ENCODE measurements at places on chromosomes 3 and 15.
A peak's percentile ranks its signal among the peaks of the same experiment; 100 is the strongest.

- no peak for DNase-seq
Observed at GRCh38 chr3:22887664-22888291, 315.3 kb upstream of the UBE2E2 start.

GRCh38 chr3:123755085-123755484 is 129.0 kb downstream of the MYLK start:
- DNase-seq: no peak

- DNase-seq: no peak
Observed at GRCh38 chr15:74674161-74674560, 21.7 kb downstream of the EDC3 start.

DNA sequence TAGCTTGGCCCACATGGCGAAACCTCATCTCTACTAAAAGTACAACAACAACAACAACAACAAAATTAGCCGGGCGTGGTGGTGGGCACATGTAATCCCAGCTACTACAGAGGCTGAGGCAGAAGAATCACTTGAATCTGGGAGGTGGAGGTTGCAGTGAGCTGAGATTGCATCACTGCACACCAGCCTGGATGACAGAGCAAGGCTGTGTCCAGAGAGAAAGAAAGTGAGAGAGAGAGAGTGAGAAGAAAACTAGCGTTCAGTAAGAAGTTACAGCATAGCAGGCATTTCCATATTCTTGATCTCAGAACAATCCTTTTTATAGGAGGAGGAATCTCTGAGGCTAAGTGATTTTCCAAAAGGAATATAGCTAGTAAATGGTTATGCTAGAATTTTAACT is 1076.1 kb downstream of the AGBL1 start:
- DNase-seq: no peak

DNA sequence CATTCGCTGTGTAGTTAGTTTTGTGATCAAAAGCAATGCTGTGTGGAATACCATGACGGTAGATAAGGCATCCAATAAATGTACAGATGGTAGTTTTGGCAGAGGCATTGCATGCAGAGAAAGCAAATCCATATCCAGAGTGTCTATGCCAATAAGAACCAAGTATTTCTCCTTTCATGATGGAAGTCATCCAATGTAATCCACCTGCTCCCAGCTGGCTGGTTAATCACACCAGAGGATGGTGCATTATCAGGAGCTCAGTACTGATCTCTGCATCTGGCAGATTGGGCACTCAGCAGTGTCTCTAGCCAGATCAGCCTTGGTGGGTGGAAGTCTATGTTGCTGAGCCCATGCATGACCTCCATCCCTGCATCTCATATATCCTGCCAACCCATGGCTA is 677.7 kb upstream of the NECTIN3 start:
- DNase-seq: no peak

DNA sequence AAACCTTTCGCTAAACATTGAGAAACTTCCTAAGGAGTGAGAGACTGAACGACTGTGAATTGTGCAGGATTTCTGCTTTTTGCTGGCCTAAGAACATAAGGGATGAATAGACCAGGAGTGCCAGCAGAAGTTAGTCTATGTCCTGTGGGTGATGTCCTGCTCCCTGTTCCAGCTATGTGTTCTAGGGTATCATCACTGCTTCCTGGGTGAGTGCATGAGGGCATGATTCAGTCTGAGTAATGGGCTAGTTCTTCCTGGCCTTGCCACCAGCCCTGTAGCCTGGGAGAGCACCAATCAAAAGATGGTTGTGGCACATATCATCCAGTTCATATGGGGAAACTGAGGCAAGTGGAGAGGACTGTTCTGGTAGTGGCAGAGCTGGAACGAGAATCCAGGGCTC is 153.9 kb upstream of the TPM1 start:
- DNase-seq: no peak

DNA sequence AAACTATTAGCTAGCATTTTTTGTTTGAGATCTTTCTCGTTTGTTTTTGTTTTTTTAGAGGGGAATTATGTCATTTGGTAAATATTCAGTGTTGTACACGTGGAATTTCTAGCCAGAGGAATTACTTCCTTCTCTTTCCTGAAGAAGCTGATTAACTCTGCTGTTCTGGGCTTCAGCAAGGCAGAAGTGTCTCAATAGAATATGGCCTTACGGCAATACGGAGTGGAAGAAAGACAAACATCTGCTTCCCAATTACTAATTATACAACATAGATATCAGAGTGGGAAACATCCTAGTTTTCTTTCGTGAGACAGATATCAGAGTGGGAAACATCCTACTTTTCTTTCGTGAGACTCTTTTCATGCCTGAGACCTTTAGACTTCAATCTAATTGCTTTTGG is 11.9 kb downstream of the P3H2 start:
- no peak for DNase-seq

GRCh38 chr3:127546970-127547733 is 43.4 kb downstream of the TPRA1 start:
- DNase-seq: no peak

GRCh38 chr3:182925330-182925943 is 54.9 kb downstream of the DCUN1D1 start:
- no peak for DNase-seq

- DNase-seq: no peak
Observed at GRCh38 chr3:115996420-115997108, 373.3 kb downstream of the GAP43 start.

DNA sequence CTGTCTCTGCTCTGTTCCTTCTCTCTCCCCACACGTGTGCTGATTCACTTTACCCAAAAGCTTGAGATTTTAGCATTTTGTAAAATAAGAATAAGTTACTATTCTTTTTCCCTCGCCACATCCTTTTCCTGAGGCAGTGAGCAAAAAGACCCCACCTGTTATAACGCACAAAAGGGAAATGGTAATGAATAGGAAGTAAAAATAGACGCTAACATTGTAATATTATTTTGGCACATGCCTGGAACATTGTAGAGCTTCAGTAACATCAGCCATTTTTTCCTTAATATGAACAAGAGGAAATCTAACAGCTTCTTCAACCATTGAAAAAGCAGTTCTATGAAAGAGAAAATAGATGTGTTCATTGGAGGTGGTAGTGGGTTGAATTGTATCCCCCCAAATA is 40.5 kb downstream of the CD200 start:
- no peak for DNase-seq

- no peak for DNase-seq
Observed at GRCh38 chr15:74036271-74037170, 42.0 kb downstream of the PML start.

GRCh38 chr3:494190-494589 is 297.6 kb downstream of the CHL1 start:
- DNase-seq: no peak

DNA sequence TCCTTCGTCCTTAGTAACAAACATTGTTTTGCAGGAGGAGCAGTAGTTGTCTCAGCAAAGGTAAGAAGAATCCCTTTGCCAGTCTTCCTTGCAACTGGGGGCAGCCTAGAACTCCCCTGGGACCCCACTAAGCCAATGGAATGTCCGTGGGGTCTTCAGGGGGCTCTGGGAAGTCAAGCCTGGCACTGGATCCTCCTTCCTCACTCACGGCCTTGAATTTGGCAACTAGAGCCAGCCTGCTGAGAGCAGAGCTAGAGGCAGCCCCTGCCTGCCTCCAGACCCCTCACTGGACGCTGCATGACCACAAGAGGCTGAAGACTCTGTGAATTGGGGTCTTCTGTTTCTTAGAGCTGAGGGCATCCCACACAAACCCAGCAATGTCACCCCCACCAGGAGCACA is 18.6 kb upstream of the PRR23E start:
- no peak for DNase-seq

GRCh38 chr3:187139126-187139894 is at the start of gene RPL39L:
RPL39L (minus strand) TSS chr3:187139496; CDS start chr3:187121300, 18,196 bp downstream.
- peak; percentile 89 for DNase-seq

GRCh38 chr3:21446027-21446426 is 305.0 kb downstream of the ZNF385D start:
- no peak for DNase-seq

- no peak for DNase-seq
Observed at GRCh38 chr3:130378677-130379191, 33.3 kb downstream of the COL6A5 start.

- DNase-seq: no peak
Observed at GRCh38 chr15:49793943-49794342, 173.1 kb downstream of the DTWD1 start.

GRCh38 chr3:100521439-100521845 is 29.0 kb downstream of the TMEM45A start:
- DNase-seq: no peak

GRCh38 chr3:14547693-14548092 is 7.6 kb upstream of the GRIP2 start:
- no peak for DNase-seq

- DNase-seq: no peak
Observed at GRCh38 chr3:95297581-95297980, 1234.7 kb downstream of the NSUN3 start.

Data from sciatic nerve (tissue), 2 donors.